Activated CD8-positive, alpha-beta memory T cell treated with anti-CD3 and anti-CD28 coated beads, Interleukin-2, amount 50 U/mL, for 4 hours (primary cell): ENCODE measurements at places on chromosomes 6 and 20.

- no peak for DNase-seq
Observed at GRCh38 chr6:89295981-89296380, 19.1 kb downstream of the GABRR2 start.

GRCh38 chr20:7760247-7761031, 179.8 kb downstream of the HAO1 start:
- no peak for DNase-seq

DNA sequence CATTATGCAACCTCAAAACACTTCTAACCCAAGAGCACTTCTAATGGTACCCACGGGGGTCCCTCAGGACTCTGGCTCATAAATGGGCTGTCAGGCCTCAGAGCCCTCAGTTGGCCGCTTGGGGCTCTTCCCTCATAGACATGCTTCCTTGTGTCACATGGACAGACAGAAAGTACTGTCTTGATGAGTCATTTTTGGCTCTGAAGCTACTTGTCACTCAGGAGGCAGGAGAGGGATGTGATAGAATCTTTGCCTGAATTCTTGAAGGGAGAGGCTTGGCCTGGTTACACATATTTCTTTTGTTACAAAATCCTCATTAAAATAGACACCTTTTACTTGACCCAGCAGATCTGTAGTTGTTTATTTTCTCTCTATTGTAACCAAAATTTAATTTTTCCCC, 15.1 kb upstream of the EDN1 start:
- no peak for DNase-seq

DNA sequence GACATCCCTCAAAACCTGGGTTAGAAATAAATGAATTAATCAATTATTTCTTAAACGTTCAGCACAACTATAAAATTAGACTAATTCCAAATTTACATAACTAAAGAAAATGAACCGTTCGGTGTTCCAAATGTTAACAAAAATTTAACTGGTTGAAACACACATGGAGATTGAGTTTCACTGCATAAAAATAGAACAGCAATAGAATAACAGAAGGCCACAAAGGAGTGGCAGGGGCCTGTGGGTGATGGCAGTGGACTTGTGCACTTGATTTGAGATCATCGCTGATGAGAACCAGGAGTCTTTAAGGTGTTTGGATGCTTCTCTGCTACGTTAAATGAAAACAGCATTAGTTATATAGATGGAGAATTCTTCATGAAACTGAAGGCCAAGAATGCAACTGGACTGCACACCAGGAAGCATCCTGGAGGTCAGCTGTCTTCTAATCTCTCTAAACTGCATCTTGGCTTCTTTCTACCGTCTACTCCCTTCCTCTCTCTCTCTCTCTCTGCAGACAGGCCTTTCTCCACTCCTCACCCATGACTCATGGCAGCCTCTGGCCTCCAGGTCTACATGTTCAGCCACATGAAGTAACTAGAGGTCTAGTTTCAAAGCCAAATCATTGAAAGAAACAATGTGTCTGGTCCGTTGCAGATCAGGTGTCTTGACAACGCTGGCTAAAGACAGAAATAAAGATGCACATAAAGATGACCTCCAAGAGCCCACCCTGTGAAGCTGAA, 111.3 kb downstream of the SIM1 start:
- DNase-seq: no peak

DNA sequence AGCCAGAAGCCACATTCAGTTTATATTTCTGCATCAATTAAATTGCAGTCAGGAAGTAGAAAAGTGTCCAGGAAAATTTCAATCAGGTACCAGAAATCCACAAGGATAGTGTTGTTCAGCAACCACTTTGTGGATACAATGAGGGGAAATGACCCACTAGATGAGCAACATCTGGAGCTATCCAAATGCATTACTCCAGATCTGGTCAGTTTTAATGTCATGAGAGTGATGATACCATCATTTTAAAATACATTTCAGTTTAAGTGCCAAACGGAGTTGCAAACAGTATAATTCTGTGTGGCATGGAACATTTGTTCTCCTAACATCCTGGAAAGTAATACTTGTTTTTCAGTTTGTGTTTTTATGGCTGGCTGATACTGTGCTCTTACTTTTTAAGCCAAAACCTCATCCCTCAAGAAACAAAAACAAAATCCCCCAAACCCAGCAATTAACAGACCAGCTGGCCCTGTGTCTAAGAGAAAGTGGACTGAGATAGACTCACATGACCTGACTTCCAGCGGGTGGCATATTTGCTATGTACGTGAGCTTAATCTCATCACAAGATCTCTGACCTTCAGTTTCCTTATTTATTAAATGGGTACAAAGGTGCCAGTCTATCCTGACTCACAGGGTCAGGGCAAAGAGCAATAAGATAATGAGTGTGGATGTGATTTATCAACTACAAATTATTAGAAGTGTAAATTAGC, 58.8 kb upstream of the CNKSR3 start:
- DNase-seq: no peak
